ENCODE measurements at places on chromosomes 4 and X.

- DNase-seq: no peak
These were observed 29.1 kb upstream of the UTP14A start for GRCh38 chrX:129876771-129877305.

DNA sequence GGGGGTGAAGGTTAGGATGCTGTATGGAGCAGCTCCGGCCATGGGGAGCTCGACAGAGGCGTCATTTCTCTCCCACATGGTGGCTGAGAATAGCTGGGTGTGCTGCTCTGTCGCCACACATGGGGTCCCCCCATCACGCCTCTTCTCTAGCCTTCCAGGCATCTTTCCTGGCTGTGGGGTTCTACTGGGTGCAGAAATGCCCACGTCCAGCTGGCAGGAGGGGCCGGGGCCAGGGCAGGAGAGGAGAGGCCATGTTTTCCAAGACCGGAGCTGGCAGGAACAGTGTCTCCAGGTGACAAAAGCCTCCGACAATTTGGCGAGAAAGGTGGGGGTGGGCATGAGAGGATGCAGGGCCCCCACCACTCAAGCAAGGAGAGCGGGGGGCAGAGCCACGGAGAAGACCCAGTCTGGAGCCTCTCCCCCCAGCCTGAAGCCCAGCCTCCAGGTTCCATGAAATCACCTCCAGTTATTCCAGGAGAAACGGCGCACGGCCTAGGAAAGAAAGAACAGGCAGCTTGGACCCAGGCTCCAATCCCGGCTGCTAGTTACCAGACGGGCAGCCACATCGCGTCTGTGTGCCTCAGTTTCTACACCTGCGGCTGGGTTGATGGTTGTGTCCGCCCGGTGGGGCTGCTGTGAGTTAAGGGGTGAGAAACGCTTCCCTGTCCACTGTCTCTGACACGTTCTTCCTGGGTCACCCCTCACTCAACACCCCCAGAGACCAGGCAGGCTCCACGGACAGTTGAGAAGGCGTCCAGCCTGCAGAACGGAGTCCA, 27.4 kb upstream of the SPON2 start:
- peak; percentile 23 for DNase-seq

DNA sequence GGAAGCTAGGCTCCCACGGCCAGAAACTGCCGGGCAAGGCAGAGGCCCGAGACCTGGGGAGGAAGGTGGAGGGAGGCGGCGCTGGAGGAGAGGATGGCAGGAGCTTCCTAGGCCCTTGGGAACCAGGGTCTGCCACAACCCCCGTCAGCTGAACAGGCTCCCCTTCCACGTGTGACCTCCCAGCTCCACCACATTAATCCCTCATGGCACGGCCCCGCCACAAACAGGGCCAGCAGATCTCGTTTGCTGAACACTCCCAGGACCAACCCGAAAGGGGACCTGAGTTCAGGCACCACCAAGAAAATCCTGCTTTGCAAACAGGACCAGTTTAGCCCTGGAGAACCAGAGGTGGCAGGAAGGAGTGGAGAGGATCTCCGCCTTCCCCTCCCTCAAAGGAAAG, 62.7 kb downstream of the FHDC1 start:
- DNase-seq: no peak

DNA sequence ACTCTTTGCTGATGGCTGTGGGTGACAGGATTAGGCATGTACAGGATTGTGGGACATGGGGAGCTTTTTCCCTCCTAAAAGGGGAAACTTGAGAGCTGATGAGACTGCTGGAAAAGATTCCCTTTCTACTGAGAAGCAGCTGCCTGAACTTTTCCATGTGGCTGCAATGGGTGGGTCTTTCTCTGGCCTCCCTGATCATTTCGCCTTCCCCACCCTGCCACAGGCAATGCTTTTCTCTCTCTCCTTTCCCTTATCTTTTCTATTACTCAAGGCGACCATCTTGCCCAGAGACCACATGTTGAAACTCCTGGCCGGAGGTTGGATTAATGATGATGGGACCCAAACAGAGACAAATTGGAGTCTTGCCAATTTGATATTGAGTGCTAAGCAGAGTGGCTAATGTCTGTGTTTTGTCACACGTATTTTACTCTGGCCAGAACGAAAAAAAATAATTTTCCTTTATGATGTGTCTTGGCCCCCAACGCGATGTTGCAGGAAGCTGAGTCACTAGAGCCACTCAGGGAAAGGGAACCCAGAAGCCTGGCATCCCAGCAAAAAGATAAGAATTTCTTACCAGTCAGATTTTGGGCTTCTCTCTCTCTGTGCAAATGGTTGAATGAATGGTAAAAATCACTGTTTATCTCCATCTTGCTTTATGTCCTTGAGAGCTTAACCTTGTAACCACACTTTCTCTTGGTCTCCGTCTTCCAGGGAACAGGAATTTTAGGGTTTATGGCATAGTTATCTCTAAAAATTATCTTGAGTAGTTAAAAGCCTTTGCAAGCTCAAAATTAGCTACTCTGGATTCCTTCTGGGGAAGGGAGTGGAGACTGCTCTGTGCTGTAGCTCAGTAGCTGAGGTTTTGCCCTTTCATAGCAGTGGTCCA, 19.4 kb upstream of the ATP8A1 start:
- DNase-seq: peak; percentile 6

GRCh38 chr4:168540503-168541265, 43.8 kb downstream of the PALLD start:
- no peak for DNase-seq

DNA sequence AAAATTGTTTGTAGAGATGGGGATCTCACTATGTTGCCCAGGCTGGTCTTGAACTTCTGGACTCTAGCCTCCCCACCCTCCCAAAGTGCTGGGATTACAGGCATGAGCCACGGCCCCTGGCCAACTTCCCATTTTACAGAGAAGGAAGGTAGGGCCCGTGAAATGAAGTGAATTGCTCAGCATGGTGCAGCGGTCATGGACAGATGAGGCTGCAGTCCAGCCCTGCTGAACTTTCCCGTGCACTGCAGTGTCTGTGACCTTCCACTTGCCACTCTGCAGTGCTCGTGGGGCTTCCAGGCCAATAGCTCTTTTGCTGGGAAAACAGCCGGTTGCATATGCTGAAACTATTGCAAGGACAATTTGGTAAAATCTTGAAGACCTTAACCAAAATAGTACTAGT, 454.4 kb upstream of the FAT1 start:
- DNase-seq: no peak

DNA sequence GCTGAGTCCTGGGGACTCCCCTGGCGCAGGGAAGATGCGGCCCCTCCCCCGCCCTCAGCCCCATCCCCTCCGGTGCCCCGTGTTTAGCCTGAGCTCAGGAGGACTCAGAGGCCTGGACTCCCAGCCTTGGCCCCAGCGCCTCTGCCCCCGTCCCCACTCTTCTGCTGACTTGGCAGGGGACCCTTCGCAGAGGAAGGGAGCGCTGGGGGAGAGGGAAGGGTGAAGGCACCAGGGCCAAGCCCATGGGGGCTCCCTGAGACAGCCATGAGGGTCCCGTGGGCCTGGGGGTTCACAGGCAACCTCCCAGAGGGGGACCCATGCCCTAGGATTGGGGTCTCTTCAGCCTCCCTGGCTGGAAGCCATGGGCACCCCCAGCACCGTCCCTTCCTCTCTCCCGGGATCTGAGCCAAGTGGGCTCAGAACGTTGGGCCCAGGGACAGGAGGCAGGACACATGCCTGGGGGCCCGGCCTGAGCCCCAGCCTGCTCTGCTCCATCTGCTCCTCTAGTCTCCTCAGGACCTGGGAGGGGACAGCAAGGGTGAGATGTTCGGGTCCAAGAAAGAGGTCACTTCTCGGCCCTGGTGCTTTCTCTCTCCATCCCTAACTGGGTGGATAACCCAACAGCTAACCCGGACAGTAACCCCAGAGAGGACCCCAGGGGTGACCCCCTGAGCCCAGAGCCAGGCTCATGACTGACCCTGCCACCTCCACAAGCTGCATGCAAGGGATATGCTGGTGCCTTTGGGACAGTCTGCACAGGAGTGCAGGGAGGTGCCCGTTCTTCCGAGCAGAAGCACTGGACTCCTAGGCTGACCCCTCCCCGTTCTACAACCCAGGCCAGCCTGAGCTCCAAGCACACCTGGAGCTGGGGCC, 1.5 kb upstream of the CPLX1 start:
- DNase-seq: no peak

DNA sequence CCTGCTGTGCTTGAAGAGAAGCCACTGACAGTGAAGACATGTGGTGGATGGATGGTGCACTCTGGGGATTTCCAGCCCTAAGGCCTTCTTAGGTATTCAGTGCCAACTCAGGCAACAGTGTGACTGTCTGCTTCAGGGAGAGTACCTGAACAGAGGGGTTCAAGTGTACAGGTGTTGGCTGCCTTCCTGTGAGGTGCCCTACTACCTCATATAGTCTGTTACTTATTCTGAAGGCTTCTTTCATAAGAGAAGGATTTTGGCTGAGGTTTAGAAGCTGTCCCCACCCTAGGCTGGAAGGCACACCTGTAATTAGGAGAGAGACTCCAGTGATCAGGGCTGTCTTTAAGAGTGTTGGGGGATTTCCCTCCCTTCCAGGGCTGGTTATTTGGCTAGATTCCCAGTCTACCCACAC, 1.8 kb downstream of the FTHL17 start:
- no peak for DNase-seq

- DNase-seq: no peak
These were observed 41.8 kb downstream of the RPS6KA3 start for GRCh38 chrX:20224814-20225487.

DNA sequence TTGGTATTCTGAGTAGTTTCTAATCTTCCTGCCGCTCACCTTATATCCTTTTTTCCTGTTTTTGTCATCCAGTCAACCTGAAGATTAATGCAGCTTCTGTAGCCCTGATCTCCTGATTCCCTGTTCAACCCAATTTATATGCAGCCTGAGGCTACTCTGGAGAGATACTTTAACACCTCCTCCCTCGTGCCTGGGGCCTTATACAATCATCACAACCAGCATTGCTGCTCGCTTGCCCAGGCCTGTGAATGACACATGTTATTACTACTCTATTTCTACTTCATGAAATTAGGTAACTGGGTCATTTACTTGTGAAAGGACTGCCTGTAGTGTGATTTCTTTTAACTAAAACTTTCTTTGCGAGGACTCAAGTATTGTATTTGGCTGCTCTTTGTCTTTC, 33.7 kb upstream of the WDR17 start:
- DNase-seq: no peak

DNA sequence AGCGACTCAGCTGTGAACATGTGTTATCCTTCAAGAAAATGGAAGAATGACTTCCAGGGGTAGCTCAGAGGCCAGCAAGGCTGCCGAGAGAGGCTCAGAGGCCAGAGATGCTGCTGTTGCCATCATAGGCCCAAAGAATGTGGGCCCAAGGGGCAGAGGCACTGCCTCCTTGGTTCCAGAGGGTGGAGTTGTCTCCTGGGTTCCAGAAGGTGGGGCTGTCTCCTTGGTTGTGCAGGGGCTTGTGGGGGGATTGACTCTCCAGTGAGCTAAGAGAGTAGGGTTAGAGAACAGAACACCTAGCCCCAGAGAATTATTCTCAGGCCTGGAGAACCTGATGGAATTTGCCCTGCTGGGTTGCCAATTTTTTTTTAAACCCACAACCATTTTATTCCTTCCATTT, 62.6 kb downstream of the DGKK start:
- no peak for DNase-seq

GRCh38 chr4:44704673-44705072, 21.7 kb downstream of the GNPDA2 start:
- no peak for DNase-seq

- no peak for DNase-seq
These were observed 520.4 kb downstream of the NLGN4X start for GRCh38 chrX:5708251-5708650.

- DNase-seq: peak; percentile 3
These were observed 1157.4 kb downstream of the FAM133A start for GRCh38 chrX:94831364-94831763.

GRCh38 chr4:182906786-182907185, 10.4 kb downstream of the DCTD start:
- DNase-seq: no peak

DNA sequence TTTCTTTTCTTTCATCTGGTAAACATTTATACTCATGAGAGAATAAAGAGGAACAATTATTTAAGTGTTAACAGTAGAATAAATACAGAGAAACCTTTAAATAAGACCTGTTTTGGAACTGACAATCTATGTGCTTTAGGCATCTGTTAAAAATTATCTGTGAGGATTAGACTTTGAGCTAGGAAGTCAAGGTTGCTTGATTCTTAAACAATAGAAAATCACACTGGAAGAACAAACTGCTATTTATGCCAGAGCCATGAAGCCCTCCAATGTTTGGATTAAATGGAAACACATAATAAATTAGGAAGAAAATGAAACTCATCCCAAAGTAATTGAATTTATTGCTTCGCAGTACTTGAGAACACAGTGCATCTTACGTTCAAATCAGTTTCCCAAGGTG, 207.2 kb upstream of the NPY2R start:
- DNase-seq: no peak

- no peak for DNase-seq
These were observed 227.2 kb downstream of the KCTD8 start for GRCh38 chr4:44221407-44221806.

DNA sequence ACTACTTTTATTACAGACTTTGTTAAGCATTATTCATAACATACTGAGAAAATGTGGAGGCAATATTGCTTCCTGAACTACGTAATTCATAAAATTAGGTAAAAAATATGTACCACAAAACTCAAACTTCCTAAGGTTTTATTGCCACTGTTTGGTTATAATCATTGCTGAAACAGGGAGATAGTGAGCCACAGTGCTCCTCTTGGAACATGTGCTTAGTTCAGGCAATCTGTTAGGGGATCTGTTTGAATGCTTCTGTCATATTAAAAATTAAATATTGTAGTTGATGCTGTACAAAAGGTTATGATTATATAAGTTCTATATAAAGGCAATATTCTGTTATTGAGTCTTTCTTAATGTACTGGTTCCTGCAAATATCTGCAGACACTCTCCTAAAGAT, 480.7 kb downstream of the GRXCR1 start:
- no peak for DNase-seq

- DNase-seq: no peak
These were observed 448.3 kb upstream of the SPANXN1 start for GRCh38 chrX:144798972-144799371.

DNA sequence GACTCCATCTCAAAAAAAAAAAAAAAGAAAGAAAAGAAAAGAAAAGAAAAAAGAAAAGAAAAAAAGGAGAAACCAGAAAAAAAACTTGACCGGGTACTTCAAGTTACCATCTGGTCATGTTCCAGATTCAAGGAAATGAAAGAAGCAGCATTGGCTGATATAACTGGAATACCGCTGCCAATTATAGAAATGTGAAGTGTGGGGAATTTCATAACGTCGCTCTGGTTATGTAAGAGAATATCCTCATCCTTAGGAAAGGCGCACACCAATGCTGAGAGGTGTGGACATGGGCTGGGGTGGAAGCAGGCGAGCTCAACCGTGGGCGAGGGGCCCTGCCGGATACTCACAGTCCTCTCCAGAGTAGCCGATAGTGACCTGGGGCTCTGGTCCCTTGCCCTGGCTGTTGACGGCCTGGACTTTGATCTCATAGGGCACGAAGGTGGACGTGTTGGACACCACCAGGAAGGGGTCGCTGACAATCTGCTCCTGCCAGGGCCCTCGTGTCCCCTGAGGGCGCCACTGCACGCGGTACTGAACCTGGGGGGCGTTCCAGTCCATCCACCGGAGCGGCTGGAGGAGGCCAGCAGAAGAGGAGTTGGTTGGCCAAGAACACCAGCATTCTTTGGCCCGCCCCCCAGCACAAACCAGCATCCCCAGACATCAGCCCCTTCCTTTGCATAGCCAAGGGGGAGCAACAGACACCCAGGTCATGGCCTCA, 19.5 kb downstream of the L1CAM start:
- no peak for DNase-seq
